Ureter (tissue), 1 donor: ENCODE measurements at places on chromosomes 5 and 9. TPM values are rescaled to one million over a fixed set of nuclear protein-coding genes. Genes with fewer than 3 reads are reported as not detected.

DNA sequence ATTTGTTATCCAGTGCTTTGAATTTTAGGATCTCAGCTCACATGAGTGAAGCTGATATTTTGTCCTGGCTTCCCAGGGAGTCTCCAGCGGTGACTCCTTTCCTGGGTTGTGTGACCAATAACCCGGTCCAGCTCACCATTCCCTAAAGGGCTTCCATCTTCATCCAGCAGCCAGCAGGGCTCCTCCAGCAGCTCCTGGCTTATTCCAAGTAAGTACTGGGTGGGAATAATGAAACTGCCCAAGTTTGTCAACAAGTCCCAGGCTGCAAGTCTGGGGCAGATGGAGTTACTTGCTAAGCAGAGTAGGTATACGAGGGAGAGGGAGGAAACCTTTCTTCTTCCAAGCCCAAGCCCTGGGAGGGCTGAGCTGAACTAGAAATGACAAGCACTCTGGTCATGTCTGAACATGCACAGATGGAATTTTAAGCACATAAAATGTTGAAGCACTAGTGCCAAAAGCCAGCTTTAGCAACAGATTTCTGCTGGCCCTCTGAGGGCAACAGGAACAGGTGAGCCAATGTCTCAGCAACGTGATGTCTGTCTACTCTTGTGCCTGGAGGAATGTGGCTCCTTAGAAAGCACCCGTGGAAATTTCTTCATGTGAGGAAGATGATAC is 153.7 kb upstream of the DAPK1 start:
- no peak for DNase-seq

DNA sequence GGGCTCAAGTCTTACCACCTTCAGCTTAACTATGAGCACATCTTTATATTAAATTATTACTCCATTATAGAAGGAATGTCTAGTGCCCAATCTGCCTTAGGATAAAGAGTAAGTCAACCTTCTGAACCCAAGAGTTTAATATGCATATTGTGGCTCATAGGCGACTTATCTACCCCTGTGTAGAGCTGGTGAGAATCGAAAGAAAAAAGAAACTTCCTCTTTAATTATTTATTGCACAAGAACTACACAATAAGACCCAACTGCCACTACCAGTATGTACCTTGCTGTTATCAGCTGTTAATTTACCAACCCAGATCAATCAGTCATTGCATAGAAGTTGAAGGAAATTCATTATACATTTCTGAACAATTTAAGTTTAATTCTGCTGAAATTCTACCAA is 329.1 kb upstream of the SLC24A2 start:
- DNase-seq: no peak

DNA sequence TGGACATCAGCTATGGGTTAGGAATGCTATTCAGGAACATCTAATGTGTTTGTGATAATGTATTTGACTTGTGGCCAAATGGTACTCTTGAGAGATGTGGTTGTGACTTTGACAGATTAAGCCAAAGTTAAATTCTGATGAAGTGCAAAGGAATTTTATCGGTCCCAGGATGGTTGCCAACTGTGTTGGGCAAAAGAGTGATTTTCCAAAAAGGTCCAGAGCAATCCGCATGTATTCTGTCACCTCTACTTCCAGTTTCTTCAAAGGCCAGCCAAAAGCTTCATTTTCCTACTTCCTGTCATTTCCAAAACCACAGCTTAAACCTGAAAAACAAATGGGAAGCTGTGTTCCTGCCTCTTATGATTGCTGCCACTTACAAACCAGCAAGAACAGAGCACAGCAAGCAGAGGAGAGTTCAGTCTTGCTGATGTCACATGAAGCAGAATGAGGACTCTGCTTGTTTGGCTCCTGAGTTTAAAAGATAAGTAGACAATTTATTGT is 59.8 kb downstream of the MARCHF3 start:
- no peak for DNase-seq

DNA sequence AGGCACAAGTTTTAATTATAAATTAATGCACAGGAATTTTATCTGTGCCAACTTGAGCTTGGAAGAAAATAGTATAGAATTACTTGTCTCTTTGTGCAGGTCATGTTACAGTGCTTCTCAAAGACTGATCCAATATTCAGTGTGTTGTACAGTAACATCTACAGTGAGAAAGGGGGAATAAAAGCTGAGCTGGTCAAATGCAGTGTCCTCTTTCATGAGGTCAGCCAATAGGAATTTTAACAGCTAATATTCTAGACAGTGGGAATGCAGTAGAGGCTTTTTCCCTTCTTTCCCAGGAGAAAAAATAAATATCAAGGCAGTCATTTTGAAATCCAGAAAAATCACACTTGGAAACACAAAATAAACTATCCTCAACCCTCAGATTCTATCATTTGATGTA is 95.7 kb upstream of the ITGA1 start:
- DNase-seq: no peak

DNA sequence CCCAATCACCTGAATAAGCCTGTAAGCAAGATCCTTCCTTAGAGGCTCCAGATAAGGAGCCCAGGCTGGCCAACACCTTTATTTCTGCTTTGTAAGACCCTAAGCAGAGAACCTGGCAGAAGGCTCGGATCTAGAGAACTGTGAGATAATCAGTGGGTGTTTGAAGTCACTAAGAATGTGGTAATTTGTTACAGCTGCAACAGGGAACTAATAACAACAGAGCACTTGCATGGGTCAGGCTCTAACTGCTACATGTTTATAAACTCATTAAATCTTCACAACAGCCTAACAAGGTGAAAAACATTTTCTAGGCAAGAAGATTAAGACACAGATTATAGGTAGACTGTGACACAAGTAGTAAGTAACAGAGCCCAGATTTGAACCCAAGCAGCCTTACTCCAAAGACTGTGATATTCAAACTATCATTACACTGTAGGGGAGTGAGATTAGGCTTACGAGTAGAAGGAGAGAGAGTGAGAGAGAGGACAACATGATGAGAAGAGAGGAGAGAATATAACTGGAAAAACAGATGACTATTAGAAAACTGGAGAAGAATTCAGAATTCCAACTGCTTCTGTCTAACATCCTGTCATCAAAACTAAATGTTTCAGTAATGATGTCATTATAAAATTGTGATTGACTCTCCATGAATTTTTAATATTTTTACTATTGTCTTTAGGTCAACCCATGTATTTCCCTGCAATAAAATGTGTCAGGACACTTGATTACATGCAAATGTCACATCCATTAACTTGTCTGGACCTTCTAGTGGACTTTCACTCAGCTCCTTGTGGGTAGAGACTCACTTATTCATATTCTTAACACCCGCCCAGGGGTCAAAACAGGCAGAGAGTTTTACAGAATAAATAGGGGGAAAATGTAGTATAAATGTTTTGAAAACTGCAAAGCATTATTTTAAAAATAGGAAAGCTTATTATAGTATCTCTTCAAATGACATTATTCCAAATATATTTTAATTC is 290.9 kb upstream of the RGMB start:
- no peak for DNase-seq

DNA sequence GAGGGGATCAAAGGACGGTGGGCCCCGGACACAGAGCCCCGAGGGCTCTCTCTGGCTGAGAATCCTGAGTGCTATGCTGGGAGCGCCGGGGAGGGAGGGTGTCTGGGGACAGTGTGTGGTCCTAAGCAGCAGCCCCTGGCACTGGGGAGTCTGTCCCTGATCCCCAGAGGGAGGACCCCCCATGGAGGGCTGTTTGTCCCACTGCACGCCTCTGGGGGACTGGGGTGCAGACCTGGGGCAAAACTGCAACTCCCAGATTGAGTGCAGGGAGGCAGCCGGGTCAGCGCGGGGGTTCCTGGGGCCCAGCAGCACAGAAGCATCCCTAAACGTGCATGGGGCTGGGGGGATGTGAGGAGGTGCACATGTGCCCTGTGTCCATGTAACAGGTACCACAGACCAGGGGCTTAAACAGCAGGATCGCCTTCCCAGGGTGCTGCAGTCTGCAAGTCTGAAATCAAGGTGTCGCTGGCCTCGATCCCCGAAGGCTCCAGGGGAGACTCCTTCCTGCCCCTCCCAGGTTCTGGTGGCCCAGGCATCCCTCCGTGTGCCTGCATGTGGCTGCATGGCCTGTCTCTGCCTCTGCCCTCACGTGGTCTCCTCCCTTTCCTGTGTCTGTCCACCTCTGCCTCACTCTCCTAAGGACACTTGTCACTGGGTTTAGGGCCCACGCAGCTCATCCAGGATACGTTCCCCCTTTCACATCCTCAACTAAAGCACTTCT is 35.9 kb upstream of the IRX4 start:
- no peak for DNase-seq

DNA sequence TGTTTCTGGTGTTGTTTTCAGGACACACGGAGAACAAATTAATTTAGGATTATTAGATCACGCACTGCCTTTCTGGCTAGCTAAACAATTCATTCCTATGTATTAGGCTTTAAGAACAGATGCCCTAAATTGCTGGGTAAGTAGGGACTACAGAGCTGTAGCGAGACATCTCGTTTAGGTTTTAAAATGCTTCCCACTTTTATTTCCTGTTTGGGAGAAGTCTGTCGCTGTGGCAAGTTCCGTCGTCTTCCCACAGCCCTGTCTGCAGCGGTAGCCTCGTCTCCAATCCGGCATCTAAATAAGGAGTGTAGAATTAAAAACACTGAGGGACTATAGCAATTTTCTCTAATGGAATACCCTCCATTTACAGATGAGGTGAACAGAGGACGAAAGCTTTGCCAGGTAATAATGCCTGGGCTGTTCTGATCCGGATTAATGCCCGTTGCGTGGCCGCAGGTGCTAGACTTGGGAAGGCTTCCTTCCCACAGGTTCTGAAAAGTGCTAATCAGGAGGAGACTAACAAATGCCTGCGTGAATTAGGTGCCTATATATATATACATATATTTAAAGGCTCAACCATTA is 1.3 kb upstream of the TRIM36 start:
- DNase-seq: no peak

DNA sequence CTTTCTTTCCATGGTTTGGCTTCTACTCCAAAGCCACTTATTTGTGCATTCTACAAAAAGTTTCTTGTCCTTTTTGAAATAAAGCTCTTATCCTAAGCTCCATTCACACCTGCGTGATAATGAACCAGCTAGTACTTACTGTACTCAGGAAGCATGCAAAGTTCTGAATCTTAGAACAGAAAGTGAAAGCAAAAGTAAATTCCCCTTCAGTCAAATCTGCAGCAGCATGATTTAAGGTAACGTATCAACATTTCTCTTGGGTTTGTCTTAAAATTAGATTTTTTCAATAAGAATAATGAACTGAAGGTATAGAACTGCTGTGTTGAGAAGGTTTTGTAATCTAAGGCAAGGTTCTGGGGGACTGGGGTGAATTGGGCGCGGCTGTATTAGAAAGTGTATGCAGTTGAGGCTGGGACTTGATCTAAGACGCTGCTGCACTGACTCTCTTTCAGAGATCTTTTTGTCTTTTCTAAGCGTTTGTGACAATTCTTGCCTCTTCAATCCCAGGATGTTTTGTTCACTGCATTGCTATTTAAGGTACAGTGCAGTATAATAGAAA is at the start of gene ERAP2:
ERAP2 (plus strand) TSS at position 209 of the 559 bp plus-strand sequence. CDS start 3,186 bp downstream, outside the sequence.
- DNase-seq: no peak

- no peak for DNase-seq
Observed at GRCh38 chr5:45687701-45688100, 8.5 kb downstream of the HCN1 start.

- DNase-seq: no peak
Observed at GRCh38 chr9:136229096-136230065, 16.2 kb downstream of the QSOX2 start.

GRCh38 chr5:176654856-176655255 is 7.6 kb downstream of the TSPAN17 start:
- DNase-seq: no peak

GRCh38 chr5:68285851-68286611 is 70.5 kb downstream of the PIK3R1 start:
- no peak for DNase-seq

DNA sequence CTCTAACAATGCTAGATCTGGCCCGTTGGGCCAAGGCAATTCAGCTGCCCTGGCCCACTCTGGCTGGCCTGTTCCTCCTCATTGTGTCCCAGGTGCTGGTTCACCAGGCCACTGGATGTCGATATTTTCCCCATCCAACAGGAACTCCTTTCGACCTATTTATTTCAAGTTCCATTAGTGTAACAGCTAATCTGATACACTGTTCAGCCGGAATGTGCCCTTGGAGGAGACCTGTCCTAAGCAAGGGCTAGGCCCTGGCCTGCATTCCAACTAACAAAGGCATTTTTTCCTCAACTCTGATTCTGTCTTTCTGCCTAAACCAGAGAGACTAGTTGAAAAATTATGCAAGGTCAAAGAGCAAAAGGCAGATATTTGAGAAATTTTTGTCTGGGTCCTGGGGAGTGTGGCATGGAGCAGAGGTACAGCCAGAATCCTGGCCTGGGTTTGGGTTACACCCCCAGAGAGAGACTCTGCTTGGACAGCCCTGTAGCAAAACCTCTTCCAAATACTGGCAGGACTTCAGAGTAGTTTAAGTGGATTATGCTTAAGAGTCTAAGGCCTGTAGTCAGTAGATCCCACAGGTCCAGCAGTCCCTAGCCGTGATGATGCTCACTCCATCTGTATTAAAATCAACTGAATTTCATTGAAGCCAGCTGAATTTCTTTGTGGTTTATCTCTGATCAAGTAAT is 36.1 kb downstream of the MARCHF11 start:
- DNase-seq: no peak

GRCh38 chr5:33857037-33857436 is 34.8 kb downstream of the ADAMTS12 start:
- no peak for DNase-seq

GRCh38 chr5:88924330-88924657 is 41.3 kb upstream of the MEF2C start:
- DNase-seq: no peak

GRCh38 chr9:137175345-137175961 is 3.6 kb upstream of the TMEM210 start:
- no peak for DNase-seq

DNA sequence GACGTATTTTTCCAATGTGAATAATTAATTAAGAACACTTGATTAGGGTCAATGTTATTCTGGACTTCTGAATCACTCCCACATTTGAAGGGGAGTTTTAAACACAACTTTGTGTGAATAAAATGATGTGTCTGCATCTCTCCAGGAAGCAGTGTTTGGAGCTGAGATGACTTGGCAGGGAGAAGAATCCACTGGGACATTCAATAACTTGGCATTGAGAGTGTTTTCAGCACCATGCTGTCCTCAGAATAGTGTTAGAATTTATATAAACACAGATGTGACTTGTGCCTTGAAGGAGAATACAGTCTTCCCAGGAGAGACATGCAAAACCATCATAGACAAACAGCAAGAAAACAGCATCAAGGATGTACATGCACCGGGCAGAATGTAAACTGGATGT is 32.7 kb upstream of the KCNMB1 start:
- DNase-seq: no peak

- no peak for DNase-seq
Observed at GRCh38 chr5:63128018-63128417, 549.4 kb downstream of the LRRC70 start.

GRCh38 chr5:164708831-164709230 is 1203.4 kb downstream of the MAT2B start:
- DNase-seq: no peak

The APBA1 gene
- 21.1 TPM for total RNA-seq

The FOXD4L5 gene
- 0.21 TPM for total RNA-seq

The ACSL6 gene
- 0.81 TPM for total RNA-seq

The AQP3 gene
- total RNA-seq: 203 TPM

The PDLIM7 gene
- total RNA-seq: 218 TPM

The IFNA8 gene
- not detected for total RNA-seq

The FCN1 gene
- 3.1 TPM for total RNA-seq

The PCDHAC2 gene
- 4.0 TPM for total RNA-seq

The PLCXD3 gene
- total RNA-seq: 4.5 TPM

The PGM5 gene
- total RNA-seq: 173 TPM

The OLFML2A gene
- 13.1 TPM for total RNA-seq

The UNC5A gene
- total RNA-seq: not detected

The F2RL1 gene
- 16.8 TPM for total RNA-seq

The SEMA5A gene
- 57.0 TPM for total RNA-seq
